ENCODE measurements at places on chromosomes 11 and 22.

GRCh38 chr11:88552379-88553062 is 215.0 kb upstream of the CTSC start:
- peak; percentile 73 for DNase-seq

GRCh38 chr11:1532014-1532586 is 40.0 kb downstream of the DUSP8 start:
- DNase-seq: no peak

- DNase-seq: peak; percentile 8
Observed at GRCh38 chr22:31911565-31912406, 32.5 kb upstream of the YWHAH start.

DNA sequence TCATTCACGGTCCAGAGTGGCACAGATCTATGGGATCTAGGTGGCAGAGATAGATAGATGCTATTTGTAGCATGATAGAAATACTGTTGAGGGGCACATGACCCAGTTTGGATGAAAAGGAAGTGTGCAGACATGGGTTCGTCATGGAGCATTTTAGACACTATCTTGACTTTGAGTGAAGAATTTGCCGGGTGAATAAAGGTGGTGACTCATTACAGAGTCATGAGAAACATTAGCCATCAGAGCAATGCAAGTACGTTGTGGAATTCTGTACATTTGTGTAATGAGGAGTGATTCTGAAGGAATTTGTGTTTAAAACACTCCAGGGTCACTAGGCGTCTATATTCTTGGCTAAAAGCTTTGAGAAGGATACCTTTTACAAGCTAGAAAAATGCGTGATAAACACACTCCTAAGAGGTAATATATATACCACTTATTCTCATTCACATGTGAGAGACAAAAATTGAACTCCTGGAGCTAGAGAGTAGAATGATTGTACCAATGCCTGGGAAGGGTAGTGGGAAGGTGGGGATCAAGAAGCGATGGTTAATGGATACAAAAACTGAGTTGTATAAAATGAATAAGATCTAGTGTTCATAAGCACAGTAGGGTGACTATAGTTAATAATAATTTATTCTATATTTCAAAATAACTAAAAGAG is 593.7 kb upstream of the LUZP2 start:
- DNase-seq: peak; percentile 86

GRCh38 chr11:125284245-125284850 is 119.8 kb downstream of the PKNOX2 start:
- DNase-seq: no peak

- no peak for DNase-seq
Observed at GRCh38 chr11:134406264-134407185, 5.5 kb downstream of the B3GAT1 start.

DNA sequence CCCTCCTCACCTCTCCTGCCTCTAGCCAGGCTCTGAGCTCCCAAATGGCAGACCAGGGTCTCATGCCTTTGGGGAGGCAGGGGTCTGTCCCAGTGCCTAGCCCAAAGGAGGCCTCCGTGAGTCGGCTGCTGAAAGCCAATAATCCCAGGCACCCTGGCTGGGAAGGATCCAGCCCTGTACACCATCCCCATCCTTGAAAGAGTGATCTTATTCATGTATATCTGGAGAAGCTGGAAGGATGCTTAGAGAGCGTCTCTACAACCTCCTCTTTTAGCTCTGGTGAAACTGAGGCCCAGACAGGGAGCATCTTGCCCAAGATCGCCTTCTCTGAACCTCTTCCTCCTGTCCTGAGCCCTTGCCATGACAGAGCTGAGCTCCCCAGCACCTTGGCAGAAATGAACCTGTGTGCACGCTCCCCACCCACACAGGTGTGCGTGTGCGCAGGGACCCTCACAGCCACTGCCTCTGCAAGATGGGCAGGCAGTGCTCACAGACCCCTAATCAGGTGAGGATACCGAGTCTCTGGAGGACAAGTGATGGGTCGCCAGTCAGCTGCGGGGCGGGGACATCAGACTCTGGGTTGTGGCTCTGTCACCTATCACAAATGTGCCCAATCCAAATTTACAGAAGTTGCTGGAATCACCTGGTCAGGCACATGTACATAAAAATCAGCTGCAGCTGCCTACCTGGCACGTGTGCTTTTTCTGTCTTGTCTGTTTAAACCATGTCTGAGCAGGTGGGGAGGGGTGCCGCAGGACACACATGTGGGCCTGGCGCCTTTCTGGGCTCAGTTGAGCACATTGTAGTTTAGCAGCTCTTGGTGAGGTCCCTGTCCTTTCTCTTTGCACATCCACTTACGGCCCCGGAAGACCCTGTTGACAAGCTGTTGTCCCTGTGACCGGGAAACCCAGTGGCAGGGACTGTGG is 49.3 kb upstream of the WNT7B start:
- DNase-seq: no peak

GRCh38 chr11:19931141-19931770 is 218.6 kb downstream of the NAV2 start:
- DNase-seq: peak; percentile 31

DNA sequence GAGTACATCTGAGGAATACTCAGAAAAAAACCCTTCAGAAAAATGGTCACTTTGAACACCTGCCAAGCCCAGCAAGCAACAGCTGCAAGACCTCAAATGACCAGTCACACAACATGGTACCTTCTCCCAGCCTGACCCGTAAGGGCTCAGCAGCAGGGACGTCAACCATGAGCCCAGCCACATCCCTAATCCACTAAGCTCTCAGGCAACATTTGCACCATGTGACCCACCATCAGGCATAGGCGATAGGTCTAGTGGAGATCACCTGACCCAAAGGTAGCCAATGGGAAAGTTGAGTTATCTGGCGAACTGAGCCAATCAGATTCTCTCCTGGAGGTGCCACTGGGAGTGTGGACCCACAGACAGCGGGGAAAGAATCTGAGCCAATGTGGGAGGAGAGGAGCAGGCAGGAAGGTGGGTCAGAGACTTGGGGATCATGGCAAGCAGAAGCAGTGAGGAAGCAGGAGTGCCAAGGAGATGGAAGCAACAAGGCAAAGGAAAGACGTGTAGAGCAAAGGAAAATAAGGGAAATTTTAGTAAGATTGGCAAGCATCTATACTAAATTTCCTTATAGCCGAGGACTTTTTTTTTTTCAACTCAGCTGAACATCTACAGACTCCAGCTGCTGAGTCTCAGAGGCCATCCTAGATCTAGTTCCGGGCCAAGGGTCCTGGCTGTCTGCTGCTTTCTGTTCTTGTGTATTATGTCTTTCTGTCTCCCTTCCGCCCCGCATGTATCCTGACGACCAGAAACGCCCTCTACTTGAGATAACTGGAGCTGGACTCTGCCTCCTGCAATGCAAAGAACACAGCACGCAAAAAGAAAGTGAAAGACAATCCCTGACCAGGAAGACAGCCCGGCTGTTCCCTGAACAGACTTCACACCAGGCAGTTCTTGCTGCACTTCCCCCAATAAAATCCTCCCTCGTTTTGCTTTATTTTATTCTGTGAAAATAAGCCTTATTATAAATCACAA is 11.0 kb upstream of the PLAAT2 start:
- peak; percentile 93 for DNase-seq

GRCh38 chr22:36315325-36315724 is 62.4 kb downstream of the APOL1 start:
- no peak for DNase-seq

DNA sequence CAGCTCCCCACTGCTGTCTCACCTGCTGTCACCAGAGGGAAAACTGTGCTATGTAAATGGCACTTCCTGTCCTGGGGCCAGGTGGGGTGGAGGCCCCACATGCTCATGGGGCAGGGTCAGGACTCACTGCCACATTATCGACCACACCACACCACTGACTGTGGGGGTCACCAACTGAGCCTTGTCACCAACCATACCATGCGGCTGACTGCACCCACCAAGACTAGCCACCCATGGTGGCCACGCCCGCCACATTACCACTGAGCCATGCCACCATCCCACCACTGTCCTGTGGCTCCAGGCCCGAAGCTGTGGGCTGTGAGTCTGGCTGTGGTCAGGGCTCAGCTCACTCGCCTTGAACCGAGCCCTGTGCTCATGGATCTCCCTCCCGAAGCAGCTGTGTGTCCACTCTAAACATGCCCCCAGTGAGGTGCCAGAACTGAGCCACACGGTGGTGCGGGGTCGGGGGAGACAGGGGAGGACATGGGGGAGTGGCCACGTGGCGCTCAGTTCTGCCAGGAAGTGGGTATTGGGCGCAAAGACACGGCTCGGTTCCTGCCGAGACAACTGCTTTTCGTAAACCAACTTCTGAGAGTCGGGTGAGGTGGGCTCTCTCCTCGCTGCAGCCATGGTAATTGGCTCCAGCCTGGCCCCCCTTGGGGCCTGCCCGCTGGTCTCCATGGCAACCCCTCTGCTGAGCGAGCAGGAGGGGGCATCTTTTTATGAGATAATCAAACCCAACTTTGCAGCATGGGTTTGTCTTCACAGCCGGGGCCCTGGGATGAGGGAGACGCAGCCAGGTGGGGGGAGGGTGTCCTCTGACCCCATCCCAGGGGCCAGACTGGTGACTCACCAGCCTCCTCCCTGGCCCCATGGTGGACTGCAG is 23.2 kb downstream of the RTN4R start:
- DNase-seq: no peak

GRCh38 chr11:19751055-19751454 is 38.4 kb downstream of the NAV2 start:
- no peak for DNase-seq

DNA sequence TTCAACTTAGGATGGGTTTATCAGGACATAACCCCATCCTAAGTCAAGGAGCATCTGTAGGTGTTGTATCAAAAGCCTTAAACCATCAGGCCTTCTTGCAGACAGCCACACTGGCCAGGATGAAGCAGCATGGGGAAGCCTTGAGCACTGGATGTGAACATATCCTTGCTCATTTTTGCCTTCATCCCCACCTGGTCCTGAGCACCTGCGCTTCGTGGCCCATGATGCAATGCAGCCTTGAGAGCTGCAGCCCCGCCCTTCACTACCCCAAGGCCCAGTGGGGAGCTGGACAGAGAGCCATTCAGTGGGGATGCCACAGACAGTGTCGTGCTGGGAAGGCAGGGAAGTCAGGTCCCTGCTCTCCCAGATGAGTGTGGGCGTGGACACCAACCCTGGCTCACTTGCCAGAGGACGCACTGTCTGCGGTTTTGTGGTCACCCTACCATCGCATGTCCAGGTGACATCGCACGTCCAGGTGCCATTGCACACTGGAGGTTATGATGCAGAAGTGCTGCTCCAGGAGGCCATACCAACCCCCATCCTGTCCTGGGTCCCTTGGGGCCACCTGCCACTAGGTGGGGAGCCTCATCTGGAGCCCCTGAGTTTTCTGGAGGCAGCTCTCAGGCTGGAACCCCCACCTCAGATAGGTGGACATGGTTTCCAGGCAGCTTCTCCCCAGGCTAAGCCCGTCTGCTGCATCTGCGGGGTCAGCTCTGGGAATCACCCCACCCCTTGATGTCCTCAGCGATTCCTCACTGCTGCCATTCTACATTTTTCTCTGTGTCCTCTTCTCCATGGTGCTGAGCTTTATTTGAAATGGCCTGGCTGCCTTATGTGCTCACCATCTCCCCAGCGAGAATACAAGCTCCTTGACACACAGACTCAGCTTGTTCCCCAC is 14.4 kb downstream of the GNAZ start:
- DNase-seq: no peak

GRCh38 chr11:10444725-10445315 is 10.2 kb upstream of the AMPD3 start:
- DNase-seq: no peak

GRCh38 chr11:70341881-70342429 is 56.4 kb upstream of the CTTN start:
- no peak for DNase-seq

DNA sequence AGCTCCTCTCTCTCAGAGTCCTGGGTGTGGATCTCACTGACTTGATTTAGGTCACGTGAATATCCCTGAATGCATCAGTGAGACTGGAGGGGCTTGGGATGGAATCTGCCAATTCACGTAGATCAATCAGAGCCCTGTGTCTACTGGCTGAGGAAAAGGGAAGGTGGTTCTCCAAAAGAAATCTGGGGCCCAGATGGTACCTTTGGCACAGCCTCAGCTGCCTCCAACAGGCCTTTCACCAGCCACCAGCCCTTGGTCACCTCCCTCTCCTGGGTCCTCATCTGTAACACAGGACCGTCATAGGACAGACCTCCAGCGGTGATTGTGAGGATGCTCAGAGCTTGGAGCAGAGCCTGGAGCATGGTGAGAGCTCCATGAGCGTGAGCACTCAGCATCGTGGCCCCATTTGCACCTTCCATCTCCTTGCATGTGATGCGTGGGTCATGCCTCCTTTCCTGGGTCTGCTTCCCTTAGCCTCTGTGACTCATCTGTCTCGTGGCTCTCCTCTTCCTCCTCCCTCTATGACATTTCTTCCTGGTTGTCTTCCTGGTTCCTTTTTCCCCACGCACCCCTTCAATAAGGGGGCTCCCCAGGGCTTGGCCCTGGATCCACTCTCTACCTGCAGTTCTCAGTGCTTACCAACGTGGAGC is 7.5 kb upstream of the MIEF1 start:
- no peak for DNase-seq

- DNase-seq: no peak
Observed at GRCh38 chr11:57935402-57936049, 88.2 kb upstream of the OR9Q1 start.

DNA sequence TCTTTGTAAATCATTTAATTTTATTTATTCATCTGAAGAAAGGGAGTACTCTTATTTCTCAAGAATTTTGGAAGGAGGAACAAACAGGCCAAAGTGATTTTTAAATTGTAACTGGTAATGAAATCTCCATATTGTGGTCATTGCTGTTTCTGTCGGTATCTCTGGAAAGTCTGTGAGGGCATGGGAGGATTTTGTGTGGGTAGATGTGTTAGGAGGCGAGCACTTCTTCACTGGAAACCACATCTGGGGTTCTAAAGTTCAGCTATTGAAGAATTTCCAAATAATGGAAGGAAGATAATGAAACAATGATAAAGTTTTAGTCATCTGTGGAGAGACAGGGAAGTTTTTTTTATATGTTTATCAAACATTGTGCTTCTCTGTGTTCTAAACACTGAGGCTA is 6.6 kb downstream of the TRIM34 start:
- no peak for DNase-seq

DNA sequence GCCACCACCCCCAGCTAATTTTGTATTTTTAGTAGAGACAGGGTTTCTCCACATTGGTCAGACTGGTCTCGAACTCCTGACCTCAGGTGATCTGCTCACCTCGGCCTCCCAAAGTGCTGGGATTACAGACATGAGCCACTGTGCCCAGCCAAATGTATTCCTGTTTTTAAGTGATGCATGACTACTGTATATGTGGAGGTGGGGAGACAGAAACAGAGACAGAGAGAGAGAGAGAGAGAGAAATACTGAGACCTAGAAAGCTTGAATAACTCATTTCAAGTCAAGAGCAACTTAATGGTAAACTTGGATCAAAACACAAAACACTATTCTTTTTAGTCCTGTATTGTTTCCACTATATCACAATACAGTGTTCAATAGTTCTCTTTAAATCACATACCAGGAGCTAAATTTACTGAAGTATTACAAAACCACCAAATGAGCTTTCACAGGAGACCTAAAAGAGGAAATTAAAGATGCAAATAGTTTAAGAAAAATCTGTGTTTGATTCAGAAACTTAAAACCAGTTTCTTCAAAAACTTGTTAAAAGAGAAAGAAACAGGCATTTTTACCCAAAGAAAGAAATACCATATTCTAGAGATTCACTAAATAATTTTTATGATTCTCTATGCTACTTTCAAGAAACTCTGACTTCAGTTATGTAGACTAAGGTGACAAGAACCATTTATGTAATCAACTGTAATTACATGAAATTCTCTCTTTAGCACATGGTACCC is 188.7 kb downstream of the ETS1 start:
- no peak for DNase-seq

GRCh38 chr11:128093689-128094088 is 493.7 kb downstream of the ETS1 start:
- DNase-seq: no peak

GRCh38 chr22:50569041-50569459 is 6.3 kb upstream of the SYCE3 start:
- no peak for DNase-seq

- no peak for DNase-seq
Observed at GRCh38 chr11:114928260-114928870, 250.0 kb downstream of the NXPE2 start.

Data from cardiac fibroblast (primary cell).